NCI-H1417 treated with DMSO at 0.1 percent for 48 hours (cell line): ENCODE measurements at places on chromosomes 5 and 9.

- no peak for DNase-seq
Measured at GRCh38 chr9:2657427-2657826, 35.8 kb downstream of the VLDLR start.

DNA sequence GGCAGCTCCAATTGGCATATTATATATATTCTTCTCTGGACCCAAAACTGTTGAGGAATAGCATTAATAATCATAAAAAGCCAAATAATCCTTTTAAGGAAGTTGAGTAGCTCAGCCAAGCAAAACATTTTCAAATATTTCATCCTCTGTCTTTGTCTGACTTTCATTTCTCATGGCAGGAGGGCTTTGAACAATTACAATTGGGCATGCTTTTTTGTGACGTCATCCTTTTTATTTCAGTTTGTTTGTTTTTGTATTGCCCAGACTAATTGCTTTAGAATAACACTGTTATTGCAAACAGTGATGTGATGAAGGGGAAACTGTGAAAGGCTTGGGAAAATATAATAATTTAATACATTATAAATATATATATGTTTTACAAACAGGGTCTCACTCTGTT, 65.2 kb upstream of the MAP1B start:
- no peak for DNase-seq

DNA sequence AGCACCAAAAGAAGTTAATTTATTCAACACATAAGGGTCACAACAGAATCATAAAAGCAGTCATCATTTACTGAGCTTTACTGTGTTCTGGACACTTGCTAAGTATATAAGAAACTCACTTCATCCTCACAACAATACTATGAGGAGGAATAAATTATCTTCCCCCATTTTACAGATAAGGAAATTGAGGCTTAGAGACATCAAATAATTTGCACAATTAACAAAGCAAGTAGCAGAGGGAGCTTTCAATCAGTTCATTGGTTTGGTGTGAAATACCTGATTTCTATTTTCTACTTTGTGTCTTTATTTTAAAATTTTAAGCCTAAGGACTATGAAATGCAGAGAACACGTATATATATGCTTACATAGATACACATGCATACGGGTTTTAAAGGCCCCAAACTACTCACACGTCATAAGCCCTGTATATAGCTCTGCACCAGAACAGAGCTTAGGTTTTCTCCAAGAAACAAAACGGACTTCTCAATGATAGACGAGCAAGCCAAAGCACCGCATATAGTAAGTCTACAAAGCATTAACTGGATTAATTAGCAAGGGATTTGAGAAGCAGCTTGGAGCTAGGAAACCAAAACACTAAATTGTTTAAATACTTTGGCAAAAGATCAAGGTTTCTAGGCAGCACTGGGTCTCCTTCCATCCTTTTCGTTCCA, 95.6 kb downstream of the DENND1A start:
- no peak for DNase-seq

DNA sequence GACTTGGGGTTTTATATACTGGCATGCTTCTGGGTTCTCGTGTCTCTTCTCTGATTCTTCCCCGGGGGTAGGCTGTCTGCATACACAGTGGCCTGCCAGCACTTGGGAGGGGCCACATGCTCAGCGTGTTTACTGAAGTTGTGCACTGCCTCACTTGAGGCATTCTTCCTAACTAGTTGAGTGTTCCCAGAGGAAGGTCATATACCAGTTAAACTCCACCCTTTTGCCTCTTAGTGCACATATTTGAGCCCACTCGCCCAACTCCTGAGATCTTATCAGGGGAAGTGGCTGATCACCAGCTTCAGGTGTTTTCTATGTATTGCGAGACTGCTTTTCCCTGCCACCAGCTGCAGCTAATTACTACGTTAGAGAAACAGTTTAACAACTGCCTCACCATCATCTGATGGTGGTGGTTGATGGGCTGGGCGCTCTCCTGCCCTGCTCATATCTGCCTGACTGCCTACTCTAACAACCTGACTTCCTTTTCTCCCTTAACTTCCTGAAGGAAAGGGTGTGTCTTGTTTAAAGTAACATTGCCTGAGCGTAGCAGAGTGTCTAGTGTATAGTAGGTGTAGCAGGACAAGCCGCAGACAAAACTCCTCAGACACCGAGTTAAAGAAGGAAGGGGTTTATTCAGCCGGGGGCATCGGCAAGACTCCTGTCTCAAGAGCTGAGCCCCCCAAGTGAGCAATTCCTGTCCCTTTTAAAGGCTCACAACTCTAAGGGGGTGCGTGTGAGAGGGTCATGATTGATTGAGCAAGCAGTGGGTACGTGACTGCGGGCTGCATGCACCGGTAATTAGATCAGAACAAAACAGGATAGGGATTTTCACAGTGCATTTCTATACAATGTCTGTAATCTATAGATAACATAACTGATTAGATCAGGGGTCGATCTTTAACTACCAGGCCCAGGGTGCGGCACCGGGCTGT, 60.1 kb upstream of the CLINT1 start:
- no peak for DNase-seq

DNA sequence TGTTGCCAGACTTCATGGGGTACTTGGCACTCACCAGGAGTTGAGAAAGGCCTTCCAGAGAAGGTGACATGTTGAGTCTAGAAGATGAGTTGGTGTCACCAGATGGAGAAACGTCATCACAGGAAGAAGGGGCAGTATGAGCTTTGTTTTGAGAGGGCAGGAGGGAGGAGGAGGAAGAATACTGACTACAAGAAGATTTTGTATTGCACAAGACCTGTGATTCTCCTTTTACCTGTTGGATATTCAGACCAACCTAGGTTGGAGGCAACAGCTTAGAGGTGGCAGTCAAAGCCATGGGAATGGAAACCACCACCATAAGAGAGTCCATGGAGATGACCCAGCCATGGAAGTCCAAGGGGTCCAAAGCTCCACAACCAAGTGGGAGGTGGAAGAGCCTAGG, 154.2 kb downstream of the TSSK1B start:
- no peak for DNase-seq

DNA sequence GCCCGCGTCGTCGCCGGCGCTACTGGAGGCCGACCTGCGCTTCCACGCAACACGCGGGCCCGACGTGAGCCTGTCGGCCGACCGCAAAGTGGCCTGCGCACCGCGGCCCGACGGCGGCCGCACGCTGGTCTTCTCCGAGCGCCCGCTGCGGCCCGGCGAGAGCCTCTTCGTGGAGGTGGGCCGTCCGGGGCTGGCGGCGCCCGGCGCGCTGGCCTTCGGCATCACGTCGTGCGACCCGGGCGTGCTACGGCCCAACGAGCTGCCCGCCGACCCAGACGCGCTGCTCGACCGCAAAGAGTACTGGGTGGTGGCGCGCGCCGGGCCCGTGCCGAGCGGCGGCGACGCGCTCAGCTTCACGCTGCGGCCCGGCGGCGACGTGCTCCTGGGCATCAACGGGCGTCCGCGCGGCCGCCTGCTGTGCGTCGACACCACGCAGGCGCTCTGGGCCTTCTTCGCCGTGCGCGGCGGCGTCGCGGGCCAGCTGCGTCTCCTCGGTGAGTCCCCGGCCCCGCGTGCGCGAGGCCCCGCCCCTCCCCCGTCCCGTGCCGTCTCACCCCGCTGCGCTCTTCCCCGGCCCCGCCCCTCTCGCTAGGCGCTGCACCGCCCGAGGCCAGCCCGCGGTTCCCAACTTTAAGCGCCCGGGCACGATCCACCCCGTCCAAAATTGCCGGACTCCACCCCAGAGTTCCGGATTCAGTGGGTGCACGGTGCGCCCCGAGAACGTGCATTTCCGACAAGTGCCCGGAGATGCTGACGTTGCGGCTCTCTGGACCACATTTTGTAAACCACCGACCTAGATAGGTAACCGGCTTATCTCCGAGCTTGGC, 42.8 kb downstream of the NEURL1B start:
- no peak for DNase-seq

DNA sequence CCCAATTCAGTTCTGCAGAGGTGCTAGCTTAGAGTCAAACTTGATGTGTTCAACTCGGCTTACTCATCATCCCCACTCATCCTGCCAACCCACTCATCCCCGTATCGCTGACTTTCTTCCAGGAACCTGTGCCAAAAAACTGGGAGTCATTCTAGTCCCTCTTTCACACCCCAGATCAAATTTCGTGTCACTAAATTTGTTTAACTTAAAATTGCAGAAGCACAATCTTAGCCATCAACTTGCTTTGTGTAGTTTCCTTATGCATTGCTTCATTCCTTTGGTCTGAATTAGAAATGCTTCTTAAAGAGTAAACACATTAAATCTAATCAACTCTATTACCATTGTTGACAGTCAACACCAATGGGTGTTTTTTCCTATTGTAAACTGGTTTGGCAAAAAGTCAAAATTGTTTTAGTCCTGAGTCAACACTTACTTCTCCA, 162.4 kb downstream of the TTC39B start:
- DNase-seq, result no peak

- DNase-seq, result no peak
Measured at GRCh38 chr9:38003230-38003629, 65.8 kb downstream of the SHB start.

- DNase-seq, result no peak
Measured at GRCh38 chr9:127216888-127217217, 47.7 kb upstream of the GARNL3 start.

GRCh38 chr5:36537724-36538123, 68.7 kb upstream of the SLC1A3 start:
- DNase-seq, result no peak

DNA sequence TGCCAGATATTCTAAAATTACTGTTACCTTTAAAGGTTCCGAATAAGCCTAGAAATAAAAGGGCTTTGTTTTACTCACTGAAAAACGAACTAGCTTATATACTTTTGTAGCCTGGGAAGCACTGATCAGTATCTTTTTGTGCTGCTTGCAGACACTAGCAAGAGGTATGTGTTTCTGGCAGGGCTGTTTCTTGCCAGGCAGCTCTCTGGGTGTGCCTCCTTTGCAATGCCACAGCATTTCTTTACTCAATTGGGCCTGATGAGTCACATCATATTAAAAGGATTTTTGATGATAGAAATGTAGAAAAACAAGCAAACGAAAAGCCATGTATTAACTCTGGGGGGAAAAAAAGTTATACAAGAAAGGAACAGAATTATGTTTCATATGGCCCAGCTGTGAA, 35.6 kb downstream of the CD180 start:
- DNase-seq, result no peak

DNA sequence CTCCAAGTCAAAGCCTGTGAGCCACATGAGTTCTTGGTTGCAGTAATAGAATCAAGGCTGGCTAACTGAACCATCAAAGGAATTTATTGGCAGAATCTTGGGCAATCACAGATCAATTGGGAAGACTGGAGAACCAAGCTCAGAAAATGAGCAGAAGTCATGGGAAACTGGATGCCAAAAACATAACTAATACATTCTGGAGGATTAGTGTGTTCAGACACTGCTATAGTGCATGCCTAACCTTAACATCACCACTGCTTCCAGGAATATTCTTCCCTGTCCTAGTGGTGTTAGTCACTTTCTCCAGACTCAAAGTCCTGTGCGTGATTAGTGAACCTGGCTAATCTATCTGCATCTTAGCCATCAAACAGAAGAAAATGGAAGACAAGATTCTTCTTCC, 843.7 kb downstream of the EFNA5 start:
- no peak for DNase-seq

DNA sequence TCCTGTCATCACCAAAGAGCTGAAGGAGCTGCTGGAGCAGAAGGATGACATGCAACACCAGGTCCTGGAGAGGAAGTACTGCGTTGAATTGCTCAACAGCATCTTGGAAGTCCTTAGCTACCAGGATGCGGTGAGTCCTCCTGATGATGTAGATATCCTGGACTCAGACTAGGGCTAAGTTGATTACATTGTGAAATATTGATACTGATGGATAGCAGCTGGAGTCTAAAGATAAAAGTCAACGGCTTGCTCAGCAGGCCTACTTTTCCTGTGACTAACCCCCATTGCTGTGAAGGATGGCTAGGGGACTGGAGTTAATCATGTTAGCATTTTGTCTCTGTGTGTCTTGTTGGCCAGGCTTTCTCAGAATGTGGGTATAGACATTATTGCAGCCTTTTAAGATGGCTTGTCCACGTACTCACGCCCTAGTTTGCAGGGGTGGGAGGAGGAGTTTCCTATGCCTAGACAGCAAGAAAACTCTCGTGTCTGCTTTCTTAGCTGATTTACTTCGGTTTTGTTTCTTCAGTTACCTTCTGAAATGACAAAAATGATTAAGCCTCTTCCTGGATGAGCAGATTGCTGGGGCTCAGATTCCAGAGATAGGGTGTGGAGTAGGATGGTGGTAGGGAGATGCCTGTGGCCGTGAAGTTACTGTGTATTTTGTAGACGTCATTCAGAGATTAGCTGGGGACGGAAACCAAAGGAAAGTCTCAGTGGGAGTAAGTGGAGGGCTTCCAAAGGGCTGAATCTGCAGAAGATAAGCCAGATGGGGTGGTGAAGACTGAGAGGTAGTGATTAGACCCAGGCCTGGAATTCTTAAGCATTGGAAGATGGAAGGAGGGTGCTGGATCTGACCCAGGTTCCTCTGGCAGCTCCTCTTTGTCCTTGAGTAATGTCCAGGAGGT, 166.3 kb downstream of the DOCK2 start:
- no peak for DNase-seq

- DNase-seq, result no peak
Measured at GRCh38 chr5:9888501-9888901, 258.4 kb upstream of the TAS2R1 start.

- DNase-seq, result no peak
Measured at GRCh38 chr9:14159440-14160216, 154.3 kb downstream of the NFIB start.

DNA sequence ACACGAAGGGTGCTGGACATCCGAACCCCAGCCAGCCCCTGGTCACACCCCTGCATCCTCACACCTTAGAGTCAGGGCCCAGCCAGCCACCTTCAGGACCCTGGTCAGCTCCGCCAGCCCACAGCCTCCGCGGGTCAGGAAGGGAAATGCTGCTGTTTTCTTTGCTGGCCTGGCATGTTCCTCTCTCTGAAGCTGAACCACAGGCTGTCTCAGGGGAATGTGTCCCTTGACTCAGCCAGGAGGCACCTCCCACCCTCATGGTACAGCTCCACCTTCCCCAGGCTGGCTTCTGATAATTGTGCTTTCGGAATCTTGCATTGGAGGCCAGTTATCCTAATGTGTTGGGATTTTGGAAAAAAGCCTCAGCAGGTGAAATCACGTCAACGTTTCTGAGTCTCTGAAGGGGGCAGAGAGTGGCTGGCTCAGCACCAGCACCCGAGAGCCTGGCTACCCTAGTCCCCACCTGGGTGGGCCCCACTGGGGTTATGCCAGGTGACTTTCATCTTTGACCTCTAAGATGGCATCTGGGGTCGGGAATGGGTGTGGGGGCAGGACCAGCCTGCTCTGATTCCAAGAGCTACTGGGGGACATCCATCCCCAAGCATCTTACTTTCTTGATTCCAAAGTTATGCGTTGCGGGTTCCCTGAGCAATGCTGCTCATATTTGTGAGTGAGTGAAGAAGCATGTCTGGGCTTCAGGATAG, 9.8 kb upstream of the OLFM1 start:
- no peak for DNase-seq

- DNase-seq, result no peak
Measured at GRCh38 chr5:81353189-81353588, 40.7 kb downstream of the ACOT12 start.

DNA sequence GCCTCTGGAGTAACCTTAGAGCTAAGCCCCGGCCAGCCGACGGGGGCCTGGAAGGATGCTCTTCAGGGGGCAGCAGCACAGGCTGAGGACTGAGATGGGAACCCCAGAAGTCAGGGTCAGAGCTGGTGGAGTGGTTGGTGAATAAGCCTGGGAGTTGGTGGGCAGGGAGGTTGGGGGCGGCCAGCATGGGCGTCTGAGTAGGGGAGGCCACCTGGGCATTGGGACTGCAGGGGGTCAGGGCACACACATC, 14.4 kb downstream of the NINJ1 start:
- no peak for DNase-seq

GRCh38 chr5:112087222-112087621, 330.2 kb upstream of the NREP start:
- no peak for DNase-seq
